ENCODE measurements at places on chromosomes 5 and 9.

DNA sequence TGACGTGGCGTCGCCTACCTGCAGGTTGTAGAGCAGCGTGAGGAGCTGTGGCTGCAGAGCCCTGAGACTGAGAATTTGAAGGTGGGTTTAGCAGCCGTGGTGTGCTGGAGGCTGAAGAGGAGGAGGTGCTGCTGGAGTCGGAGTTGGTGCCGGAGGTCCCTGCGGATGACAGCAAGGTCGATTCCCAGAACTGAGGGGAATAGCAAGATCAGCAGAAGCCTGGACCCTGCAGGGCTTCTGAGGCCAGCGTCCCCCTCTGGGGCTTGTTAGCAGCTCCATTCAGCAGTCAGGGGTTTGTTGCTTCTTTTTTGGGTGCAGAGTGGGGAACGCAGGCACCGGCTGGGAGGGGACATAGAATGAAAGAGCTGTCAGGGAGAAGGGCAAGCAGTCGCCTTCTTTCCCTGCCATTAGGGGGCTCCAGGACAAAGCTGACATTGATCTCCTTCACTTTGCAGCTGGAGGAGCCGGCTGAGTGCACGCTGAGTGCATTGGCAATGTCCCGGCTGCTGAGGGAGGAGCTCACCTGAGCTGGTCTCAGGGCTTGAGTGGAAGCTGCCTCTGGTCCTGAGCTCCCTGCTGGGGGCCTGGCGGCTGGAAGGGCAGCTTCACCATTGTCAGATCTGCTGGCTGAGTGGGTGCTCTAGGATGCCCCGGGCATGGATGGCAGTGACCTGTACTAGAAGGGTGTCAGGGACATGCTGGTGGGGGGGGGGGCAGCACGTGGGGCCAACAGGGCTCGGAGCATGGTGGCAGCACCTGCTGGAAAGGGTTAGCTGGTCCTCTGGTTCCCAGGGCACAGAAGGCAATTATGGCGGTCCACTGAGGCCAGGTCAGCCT lies 20.8 kb downstream of the OBP2B start:
- no peak for DNase-seq

GRCh38 chr5:116699332-116699731 lies 124.7 kb upstream of the SEMA6A start:
- no peak for DNase-seq

- DNase-seq = no peak
These were observed 48.7 kb downstream of the COL5A1 start for GRCh38 chr9:134690301-134690751.

GRCh38 chr9:128414461-128414860 lies 6.2 kb upstream of the CERCAM start:
- no peak for DNase-seq

- DNase-seq = no peak
These were observed 1765.3 kb downstream of the EFNA5 start for GRCh38 chr5:105905392-105905791.

GRCh38 chr9:36844961-36845360 lies 189.1 kb downstream of the PAX5 start:
- no peak for DNase-seq

All from AG09319 (cell line).